ENCODE measurements at places on chromosomes 5 and 9.

DNA sequence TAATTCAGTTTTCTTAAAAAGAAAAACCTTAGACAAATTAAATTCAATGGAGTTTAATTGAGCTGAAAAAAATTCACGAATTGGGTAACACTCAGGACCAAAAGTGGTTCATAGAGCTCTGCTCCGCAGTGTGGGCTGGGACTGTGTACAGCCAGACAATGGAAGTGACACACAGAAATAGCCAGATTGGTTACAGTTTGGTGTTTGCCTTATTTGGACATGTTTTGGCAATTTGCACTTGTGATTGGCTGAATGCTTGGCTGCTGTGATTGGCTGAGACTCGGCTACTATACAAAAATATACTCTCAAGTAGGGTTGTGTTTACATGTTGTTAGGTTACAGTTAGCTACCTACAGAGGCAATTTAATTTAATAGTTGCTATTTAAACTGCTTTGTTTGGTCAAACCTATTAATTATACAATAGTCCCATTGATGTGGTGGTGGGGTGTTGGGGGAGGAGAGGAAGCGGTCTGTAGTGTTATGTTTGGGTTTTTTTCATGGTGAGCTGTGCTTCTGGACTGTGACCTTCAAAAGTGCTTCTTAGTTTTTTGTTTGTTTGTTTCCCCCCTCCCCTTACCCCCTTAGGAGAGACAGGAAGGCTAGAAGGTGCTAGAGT, 95.2 kb downstream of the CNTLN start:
- no peaks in the 10 kb centered on the region for H3K4me1 ChIP-seq
- H3K4me3 ChIP-seq = no peak overlapping the region
- H3K36me3 ChIP-seq = no peaks in the 10 kb centered on the region

- DNase-seq = peak; percentile 44
- no peak overlapping the region for H3K4me3 ChIP-seq
- H3K36me3 ChIP-seq = peaks cover 11% of the 10 kb centered on the region
- peaks cover 6% of the 10 kb centered on the region for H3K4me1 ChIP-seq
- no peak overlapping the region for H3K27ac ChIP-seq
Observed at GRCh38 chr5:157137691-157138090, 5.0 kb downstream of the MED7 start.

- 0 out of 2 replicates have a peak, but pooled peaks cover 4% of the 10 kb centered on the region for H3K4me1 ChIP-seq
- no peaks in the 10 kb centered on the region for H3K36me3 ChIP-seq
- peaks cover 9% of the 10 kb centered on the region for H3K27me3 ChIP-seq
- H3K27ac ChIP-seq = no peak overlapping the region
- H3K4me3 ChIP-seq = peak overlapping the region; percentile 65
Observed at GRCh38 chr5:139392678-139393496, 2.0 kb downstream of the PROB1 start.

DNA sequence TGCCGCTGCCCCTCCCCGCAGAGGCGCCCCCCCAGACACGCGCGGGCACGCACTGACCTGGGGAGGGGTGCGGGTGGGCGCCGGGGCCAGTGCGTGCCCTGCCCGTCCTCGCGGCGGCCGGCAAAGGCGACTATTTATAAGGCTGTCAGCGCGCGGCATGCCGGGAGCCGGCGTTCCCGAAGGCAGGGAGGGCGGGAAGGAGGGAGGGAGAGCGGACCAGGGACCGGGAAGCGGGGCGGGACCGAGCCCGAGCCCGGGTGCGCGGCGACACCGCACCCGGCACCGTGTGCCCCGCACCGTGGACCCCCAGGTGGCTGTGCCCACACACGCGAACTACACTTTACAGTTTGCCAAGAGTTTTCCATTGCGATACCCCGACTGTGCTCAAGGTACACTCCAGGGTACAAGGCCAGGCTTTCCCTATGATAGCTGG, at the start of gene AK1:
AK1 (minus strand) TSS at position 110 of the 433 bp plus-strand sequence. CDS start 3,058 bp downstream, outside the sequence.
- H3K36me3 ChIP-seq = no peaks in the 10 kb centered on the region
- no peaks in the 10 kb centered on the region for H3K27me3 ChIP-seq
- H3K4me1 ChIP-seq = peaks cover 34% of the 10 kb centered on the region
- peak; percentile 86 for DNase-seq
- peak within 1 kb of the TSS; percentile 72 for H3K4me3 ChIP-seq
- peak within 1 kb of the TSS; percentile 19 for H3K27ac ChIP-seq

DNA sequence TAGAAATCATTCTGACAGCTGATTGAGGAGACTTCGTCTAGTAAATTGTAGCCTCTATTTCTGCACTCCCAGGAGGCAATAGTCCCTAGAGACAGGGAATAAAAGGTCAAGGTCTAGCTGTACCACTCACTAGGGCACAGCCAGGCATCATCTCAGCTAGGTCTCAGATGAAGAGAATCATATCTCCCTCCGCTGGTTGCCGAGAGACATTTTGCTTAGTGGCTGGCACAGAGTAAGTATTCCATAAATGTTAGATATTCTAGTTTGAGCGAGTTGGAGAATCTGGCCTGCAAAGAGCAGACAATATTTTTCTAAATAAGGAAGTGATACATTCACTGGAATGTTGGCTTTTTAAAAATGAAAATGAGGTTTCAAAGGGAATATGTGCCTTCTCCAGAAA, 180.4 kb upstream of the ACTBL2 start:
- peak; percentile 30 for DNase-seq
- H3K36me3 ChIP-seq = no peaks in the 10 kb centered on the region
- no peak overlapping the region for H3K4me3 ChIP-seq
- H3K27me3 ChIP-seq = no peaks in the 10 kb centered on the region
- H3K4me1 ChIP-seq = peaks cover 19% of the 10 kb centered on the region

All from GM23248 (cell line).